ENCODE measurements at places on chromosomes 1 and 21.

GRCh38 chr1:110548381-110548780 lies 29.4 kb upstream of the KCNA10 start:
- peak; percentile 31 for DNase-seq

- no peak for DNase-seq
Measured at GRCh38 chr1:62423580-62424242, 13.1 kb upstream of the USP1 start.

DNA sequence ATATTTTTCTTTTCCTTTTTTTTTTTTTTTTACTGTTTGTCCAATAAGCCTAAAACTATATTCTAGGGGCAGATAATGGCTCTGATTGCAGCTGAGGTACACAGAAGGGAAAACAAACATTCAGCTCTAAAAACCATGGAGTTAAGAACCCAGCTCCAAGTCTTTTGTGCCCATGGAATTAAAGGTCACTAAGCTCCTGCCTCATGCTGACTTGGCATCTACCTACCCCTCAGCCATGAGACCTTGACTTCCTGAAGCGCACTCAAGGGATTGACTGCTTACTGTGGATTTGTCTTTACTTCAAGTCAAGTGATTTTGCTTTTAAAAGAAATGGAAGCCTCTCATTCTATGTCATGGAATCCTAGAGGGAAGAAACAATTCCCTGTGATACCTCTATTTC lies 192.3 kb downstream of the AMY1C start:
- DNase-seq = no peak

- no peak for DNase-seq
Measured at GRCh38 chr21:45160198-45160597, 85.8 kb downstream of the ADARB1 start.

GRCh38 chr1:176559878-176560277 lies 96.9 kb downstream of the PAPPA2 start:
- peak; percentile 61 for DNase-seq

DNA sequence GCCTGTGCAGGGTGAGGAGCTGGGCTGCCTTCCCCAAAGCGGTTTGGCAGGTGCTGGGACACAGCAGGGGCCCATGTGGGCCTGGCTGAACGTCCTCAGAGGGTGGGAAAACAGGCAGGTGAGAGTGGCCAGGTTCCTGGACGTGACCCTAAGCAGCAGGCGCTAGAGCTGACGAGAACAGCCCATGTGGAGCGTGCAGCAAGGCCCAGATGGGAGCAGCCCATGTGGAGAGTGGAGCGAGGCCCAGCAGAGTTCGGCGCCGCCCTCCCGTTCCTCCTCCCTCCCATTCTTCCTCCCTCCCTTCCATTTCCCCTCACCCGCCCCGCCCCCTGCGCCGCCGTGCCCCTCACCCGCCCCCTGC lies 314.4 kb upstream of the VAMP3 start:
- no peak for DNase-seq

DNA sequence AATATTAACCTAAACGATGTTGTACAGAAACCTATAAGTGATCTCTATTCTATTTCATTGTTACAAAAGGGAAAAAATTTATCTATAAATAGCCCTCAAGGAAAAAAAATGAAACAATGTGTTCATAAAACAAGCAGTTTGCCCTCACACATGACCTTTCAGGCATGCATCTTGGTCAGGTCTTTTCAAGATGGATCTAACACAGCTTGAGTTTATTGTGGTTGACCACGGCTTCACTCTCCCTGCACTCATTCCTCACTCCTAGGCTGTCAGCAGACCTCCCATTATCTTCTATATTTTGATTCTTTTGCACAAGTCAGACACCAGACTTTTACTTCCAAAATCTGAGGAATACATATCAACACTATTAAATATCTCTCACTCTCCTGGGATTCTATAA lies 544.3 kb downstream of the KCNT2 start:
- DNase-seq = no peak

- no peak for DNase-seq
Measured at GRCh38 chr1:183756326-183756725, 48.6 kb upstream of the RGL1 start.
